ENCODE measurements at places on chromosomes 12 and 14.

- DNase-seq, result no peak
Measured at GRCh38 chr14:62696331-62696924, 348.8 kb downstream of the KCNH5 start.

DNA sequence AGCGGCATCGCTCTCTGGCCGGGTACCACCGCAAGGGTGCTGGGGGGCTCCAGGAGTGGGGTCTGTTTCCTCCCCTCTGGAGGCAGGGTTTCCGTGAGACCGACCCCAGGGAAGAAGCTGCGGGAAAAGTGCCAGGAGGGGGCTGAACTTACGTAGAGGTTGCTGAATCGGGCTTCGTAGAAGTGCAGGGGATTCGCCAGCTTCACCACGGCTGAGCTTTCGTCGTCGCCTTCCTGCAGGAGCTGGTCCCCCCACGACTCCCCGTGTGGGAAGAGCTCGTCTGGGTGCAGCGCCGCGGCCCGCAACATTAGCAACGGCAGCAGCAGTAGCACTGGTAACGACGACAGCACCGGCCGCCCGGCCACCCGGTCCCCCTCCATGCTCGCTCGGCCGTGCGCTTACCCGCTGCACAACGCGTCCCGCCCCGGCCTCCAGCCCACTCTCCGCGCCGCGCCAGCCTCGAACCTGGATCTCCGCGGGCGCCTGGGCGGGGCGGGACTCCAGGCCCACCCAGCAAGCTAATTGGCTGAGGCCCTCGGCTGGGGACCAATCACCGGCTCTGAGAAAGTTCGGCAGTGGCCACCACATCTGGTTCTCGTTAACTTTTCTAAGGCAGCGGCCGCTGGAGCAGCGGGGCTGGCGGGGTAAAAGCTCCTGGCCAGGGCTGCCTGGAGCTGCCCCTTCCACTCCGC, at the start of gene NID2:
TSS of gene NID2 (minus strand) at position 445 of the 692 bp plus-strand sequence. CDS start at position 380, 65 bp downstream.
- peak; percentile 94 for DNase-seq

GRCh38 chr12:19230299-19230866, 100.8 kb downstream of the PLEKHA5 start:
- DNase-seq, result no peak

DNA sequence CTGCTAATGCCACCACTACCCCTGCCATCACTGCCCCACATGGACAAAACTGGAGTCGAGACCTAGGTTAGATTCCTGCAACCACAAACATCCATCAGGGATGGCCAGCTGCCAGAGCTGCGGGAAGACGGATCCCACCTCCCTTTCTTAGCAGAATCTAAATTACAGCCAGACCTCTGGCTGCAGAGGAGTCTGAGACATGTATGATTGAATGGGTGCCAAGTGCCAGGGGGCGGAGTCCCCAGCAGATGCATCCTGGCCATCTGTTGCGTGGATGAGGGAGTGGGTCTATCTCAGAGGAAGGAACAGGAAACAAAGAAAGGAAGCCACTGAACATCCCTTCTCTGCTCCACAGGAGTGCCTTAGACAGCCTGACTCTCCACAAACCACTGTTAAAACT, 7.1 kb upstream of the OAS2 start:
- DNase-seq, result no peak

DNA sequence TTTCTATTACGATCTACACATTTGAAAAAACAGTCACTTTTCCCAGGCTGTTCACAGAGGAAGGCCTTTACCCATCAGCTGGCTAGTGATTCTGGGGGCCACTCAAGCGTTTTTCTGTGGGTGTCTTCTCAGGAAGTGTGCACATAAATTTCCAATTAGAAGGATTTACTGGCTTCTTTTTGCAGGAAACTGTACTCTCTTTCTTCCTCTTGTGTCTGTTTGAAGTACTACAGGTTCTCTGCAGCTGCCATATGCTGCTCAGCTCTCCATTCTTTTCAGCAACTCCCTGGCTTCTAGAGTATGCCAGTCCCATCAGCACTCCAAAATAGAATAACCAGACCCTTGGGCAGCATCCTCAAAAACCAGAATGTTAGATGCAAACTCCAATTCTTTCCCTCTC, 110.4 kb upstream of the NAV3 start:
- no peak for DNase-seq

DNA sequence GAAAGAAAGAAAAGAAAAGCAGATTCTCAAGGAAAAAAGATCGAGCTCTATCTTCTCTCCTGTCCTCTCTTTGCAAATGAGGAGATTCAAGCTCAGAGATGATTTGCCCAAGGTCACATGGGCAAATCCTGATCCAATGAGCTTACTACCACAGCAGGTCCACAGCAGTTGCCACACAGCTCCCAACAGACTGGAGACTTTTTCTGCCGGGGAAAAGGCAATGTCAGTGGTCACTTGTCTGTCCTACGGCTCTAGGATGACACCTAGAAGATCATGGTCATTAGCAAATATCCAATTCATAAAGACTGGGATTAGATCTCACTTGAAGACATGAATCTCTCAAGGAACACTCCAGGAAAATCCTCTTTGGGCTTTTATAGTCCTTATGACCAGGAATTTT, 58.8 kb downstream of the TTC7B start:
- no peak for DNase-seq

Measured in left hindlimb (tissue), 1 donor.